ENCODE measurements at places on chromosomes 11 and 22.

DNA sequence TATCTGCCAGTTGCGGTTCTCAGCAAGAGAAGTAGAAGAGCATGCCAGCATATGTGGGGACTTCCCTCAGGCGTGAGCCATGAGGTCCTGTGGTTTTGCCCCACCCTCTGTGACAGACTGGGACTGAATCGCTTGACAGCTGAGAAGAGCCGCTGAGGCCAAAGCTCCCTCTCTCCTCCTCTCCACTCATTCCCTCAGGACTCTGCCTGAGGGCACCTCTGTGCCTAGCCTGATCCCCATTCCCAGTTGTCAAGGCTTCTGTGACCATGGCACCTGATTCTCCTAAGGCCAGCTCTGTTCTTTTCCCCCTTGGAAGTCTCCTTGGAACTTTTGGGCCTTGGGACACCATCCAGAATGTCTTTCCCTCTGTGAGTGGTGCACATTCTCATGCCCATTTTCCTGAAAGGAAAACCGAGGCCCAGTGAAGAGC is 27.0 kb downstream of the ART5 start:
- no peak overlapping the region for H3K4me3 ChIP-seq
- H3K36me3 ChIP-seq = no peaks in the 10 kb centered on the region
- no peaks in the 10 kb centered on the region for H3K4me1 ChIP-seq

GRCh38 chr22:37121887-37122591 is 12.5 kb upstream of the TMPRSS6 start:
- H3K27ac ChIP-seq = peak overlapping the region; percentile 99
- H3K36me3 ChIP-seq = peaks cover 8% of the 10 kb centered on the region
- H3K4me3 ChIP-seq = peak overlapping the region; percentile 41
- peak; percentile 91 for DNase-seq

- H3K27ac ChIP-seq = no peak overlapping the region
- H3K4me1 ChIP-seq = peaks cover 4% of the 10 kb centered on the region
- no peaks in the 10 kb centered on the region for H3K36me3 ChIP-seq
These were observed 92.3 kb downstream of the GAB2 start for GRCh38 chr11:78325274-78325781.

DNA sequence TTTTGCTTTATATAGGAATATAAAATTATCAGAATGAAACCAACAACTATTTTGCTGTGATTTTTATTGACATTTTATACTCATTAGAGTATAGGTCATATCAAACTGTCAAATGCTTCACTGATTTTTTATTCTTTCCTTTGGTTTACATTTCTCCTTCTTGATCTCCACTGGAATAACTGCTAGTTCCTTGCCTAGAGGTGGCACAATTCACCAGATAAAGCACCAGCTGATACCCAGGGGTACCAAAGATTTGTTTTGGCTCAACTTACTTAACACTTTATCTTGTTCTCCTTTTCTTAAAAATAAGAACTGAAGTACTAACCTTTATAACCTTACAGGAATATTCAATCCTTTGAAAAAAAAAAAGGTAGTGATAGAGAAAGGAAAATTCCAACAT is 725.1 kb upstream of the CHORDC1 start:
- no peaks in the 10 kb centered on the region for H3K27me3 ChIP-seq
- no peak overlapping the region for H3K27ac ChIP-seq
- H3K4me1 ChIP-seq = no peaks in the 10 kb centered on the region
- no peaks in the 10 kb centered on the region for H3K36me3 ChIP-seq
- H3K4me3 ChIP-seq = no peak overlapping the region

GRCh38 chr11:96113193-96113681 is 189.3 kb upstream of the MTMR2 start:
- no peaks in the 10 kb centered on the region for H3K36me3 ChIP-seq
- no peak for DNase-seq
- no peaks in the 10 kb centered on the region for H3K27me3 ChIP-seq
- H3K4me3 ChIP-seq = no peak overlapping the region

- peak overlapping the region; percentile 21 for H3K4me3 ChIP-seq
- no peak for DNase-seq
- H3K27me3 ChIP-seq = no peaks in the 10 kb centered on the region
- peaks cover 33% of the 10 kb centered on the region for H3K4me1 ChIP-seq
- H3K27ac ChIP-seq = peak overlapping the region; percentile 65
These were observed 35.6 kb downstream of the TPBGL start for GRCh38 chr11:75276186-75276585.

GRCh38 chr11:121767433-121767832 is 314.7 kb upstream of the SORL1-AS1 start:
- no peaks in the 10 kb centered on the region for H3K27me3 ChIP-seq
- H3K4me1 ChIP-seq = no peaks in the 10 kb centered on the region
- DNase-seq = no peak
- no peak overlapping the region for H3K27ac ChIP-seq

- no peak overlapping the region for H3K4me3 ChIP-seq
- H3K27me3 ChIP-seq = no peaks in the 10 kb centered on the region
- no peak overlapping the region for H3K27ac ChIP-seq
These were observed 347.9 kb upstream of the FAT3 start for GRCh38 chr11:91876746-91877145.

- no peaks in the 10 kb centered on the region for H3K36me3 ChIP-seq
- H3K27me3 ChIP-seq = no peaks in the 10 kb centered on the region
- no peak overlapping the region for H3K27ac ChIP-seq
- DNase-seq = no peak
These were observed 103.5 kb downstream of the USP35 start for GRCh38 chr11:78292109-78292803.

GRCh38 chr22:20215742-20216141 is 52.4 kb downstream of the RTN4R start:
- H3K27ac ChIP-seq = no peak overlapping the region
- no peak overlapping the region for H3K4me3 ChIP-seq
- no peak for DNase-seq
- H3K4me1 ChIP-seq = no peaks in the 10 kb centered on the region
- H3K27me3 ChIP-seq = no peaks in the 10 kb centered on the region
- no peaks in the 10 kb centered on the region for H3K36me3 ChIP-seq

- no peaks in the 10 kb centered on the region for H3K36me3 ChIP-seq
- H3K4me1 ChIP-seq = no peaks in the 10 kb centered on the region
- peaks cover 16% of the 10 kb centered on the region for H3K27me3 ChIP-seq
- H3K27ac ChIP-seq = no peak overlapping the region
These were observed 19.5 kb downstream of the SYT13 start for GRCh38 chr11:45266676-45267020.

DNA sequence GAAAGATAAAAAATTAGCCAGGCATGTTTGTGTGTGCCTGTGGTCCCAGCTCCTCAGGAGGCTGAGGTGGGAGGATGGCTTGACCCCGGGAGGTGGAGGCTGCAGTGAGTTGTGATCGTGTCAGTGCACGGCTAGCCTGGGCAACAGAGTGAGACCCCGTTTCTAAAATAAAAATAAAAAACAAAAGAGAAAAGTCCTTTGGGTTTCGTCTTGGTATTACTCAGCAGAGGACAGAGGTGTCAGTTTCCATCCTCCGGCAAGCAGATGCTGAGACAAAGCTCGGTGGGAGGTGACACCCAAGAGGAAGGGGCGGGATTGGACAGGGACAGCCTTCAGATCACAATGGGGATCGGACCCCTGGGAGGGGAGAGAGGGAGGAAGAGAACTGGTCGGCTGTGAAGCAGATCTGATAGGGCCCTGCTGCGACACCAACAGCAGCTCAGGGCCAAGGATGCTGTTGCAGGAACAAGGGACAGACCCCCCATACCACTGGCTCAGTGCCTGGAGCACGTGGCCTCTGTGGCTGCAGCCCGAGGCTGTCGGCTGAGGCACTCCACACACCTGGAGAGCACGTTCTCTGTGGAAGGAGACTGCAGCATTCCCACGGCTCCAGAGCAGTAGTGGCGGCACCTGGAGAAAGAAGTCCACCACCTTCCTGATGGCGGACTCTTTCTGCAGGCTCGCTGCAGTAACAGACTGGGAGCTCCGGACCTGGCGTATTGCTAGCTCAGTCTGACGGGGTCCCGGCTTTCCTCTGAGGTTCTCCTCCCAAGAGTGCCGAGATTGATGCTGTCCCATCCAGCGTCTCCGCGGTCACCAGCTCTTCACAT is 5.2 kb upstream of the BID start:
- peaks cover 61% of the 10 kb centered on the region for H3K4me1 ChIP-seq
- no peak for DNase-seq
- no peaks in the 10 kb centered on the region for H3K27me3 ChIP-seq
- H3K36me3 ChIP-seq = no peaks in the 10 kb centered on the region
- H3K4me3 ChIP-seq = no peak overlapping the region
- H3K27ac ChIP-seq = no peak overlapping the region

GRCh38 chr11:117145393-117145761 is 1.3 kb downstream of the PAFAH1B2 start:
- H3K27ac ChIP-seq = peak overlapping the region; percentile 74
- no peaks in the 10 kb centered on the region for H3K27me3 ChIP-seq
- no peak for DNase-seq
- peak overlapping the region; percentile 69 for H3K4me3 ChIP-seq
- H3K4me1 ChIP-seq = peaks cover 16% of the 10 kb centered on the region

- H3K4me1 ChIP-seq = no peaks in the 10 kb centered on the region
- H3K4me3 ChIP-seq = no peak overlapping the region
- DNase-seq = no peak
- H3K27ac ChIP-seq = no peak overlapping the region
These were observed 94.5 kb downstream of the CADM1 start for GRCh38 chr11:115409691-115410220.

- no peaks in the 10 kb centered on the region for H3K27me3 ChIP-seq
- no peak for DNase-seq
- no peak overlapping the region for H3K27ac ChIP-seq
- H3K4me3 ChIP-seq = no peak overlapping the region
- H3K4me1 ChIP-seq = no peaks in the 10 kb centered on the region
- no peaks in the 10 kb centered on the region for H3K36me3 ChIP-seq
These were observed 53.0 kb downstream of the OSBPL5 start for GRCh38 chr11:3111919-3112690.

- H3K27me3 ChIP-seq = no peaks in the 10 kb centered on the region
- no peak overlapping the region for H3K27ac ChIP-seq
- no peak for DNase-seq
- H3K4me3 ChIP-seq = no peak overlapping the region
These were observed 182.6 kb downstream of the ST3GAL4 start for GRCh38 chr11:126538071-126538470.

DNA sequence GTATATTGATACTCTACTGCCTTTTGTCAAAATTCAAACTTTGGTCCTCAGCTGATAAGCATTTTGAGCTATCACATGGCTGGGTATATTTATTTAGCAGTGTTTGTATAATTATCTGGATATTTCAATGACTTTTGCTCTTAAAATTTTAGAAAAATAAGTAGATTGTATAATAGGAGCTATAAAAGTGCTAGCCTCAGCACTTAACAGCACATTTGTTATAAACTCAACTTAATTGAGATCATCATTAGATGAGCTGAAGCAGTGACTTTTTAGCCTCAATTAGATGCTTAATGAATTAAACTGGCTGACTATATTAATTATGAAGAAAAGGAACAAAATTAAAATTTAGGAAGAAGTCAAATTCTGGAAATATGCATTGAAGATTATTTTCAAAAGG is 429.9 kb downstream of the DYNC2H1 start:
- H3K27me3 ChIP-seq = no peaks in the 10 kb centered on the region
- H3K36me3 ChIP-seq = no peaks in the 10 kb centered on the region
- H3K4me1 ChIP-seq = no peaks in the 10 kb centered on the region
- DNase-seq = no peak

GRCh38 chr11:44367452-44367851 is 57.5 kb upstream of the ALX4 start:
- no peak overlapping the region for H3K27ac ChIP-seq
- H3K36me3 ChIP-seq = no peaks in the 10 kb centered on the region
- DNase-seq = no peak
- no peaks in the 10 kb centered on the region for H3K4me1 ChIP-seq
- peaks cover 6% of the 10 kb centered on the region for H3K27me3 ChIP-seq
